ENCODE measurements at places on chromosomes 12 and 14. TPM values are rescaled to one million over a fixed set of nuclear protein-coding genes. Genes with fewer than 3 reads are reported as not detected.

KRT85 gene
- not detected for total RNA-seq

DIP2B gene
- total RNA-seq, result 28.3 TPM

LGR5 gene
- 6.7 TPM for total RNA-seq

BIN2 gene
- 9.8 TPM for total RNA-seq

NINJ2 gene
- 3.6 TPM for total RNA-seq

RPL10L gene
- 15.8 TPM for total RNA-seq

NXPH4 gene
- not detected for total RNA-seq

MIP gene
- not detected for total RNA-seq

HHIPL1 gene
- total RNA-seq, result 0.26 TPM

CCDC198 gene
- not detected for total RNA-seq

KERA gene
- not detected for total RNA-seq

ENDOU gene
- total RNA-seq, result 0.19 TPM

FBXW8 gene
- 12.0 TPM for total RNA-seq

CAPZA3 gene
- total RNA-seq, result not detected

MDM2 gene
- 92.1 TPM for total RNA-seq

CISTR gene
- not detected for total RNA-seq

SRGAP1 gene
- total RNA-seq, result 12.2 TPM

HOTAIR gene
- total RNA-seq, result not detected

LRP1-AS gene
- not detected for total RNA-seq

C12orf54 gene
- total RNA-seq, result not detected

KRT80 gene
- not detected for total RNA-seq

ADCY6 gene
- total RNA-seq, result 207 TPM

GUCY2C gene
- 73.8 TPM for total RNA-seq

TMEM120B gene
- 6.4 TPM for total RNA-seq

PRPF39 gene
- total RNA-seq, result 38.4 TPM

KRT83 gene
- total RNA-seq, result not detected

ABCB9 gene
- total RNA-seq, result 6.3 TPM

SCN8A gene
- 5.2 TPM for total RNA-seq

STYK1 gene
- total RNA-seq, result 28.0 TPM

POLR3B gene
- 8.5 TPM for total RNA-seq

ASPG gene
- total RNA-seq, result 14.2 TPM
